ENCODE measurements at places on chromosomes 16 and 17.
A peak's percentile ranks its signal among the peaks of the same experiment; 100 is the strongest.

DNA sequence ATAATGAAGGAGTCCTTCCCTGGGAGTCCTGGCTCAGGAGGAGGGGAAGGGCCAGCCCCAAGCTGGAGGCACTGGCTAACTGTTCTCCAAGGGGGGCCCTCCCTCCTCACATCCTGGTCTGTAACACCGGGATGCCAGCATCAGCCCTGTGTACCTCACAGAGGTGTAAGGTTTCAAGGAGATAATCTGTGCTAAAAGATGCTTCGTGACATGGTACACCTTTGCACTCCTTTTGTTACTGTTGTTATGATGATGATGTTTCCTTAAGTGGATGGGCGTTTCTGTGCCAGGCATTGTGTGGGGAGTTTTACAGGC is 236.7 kb upstream of the TNRC6C start:
- DNase-seq = no peak

DNA sequence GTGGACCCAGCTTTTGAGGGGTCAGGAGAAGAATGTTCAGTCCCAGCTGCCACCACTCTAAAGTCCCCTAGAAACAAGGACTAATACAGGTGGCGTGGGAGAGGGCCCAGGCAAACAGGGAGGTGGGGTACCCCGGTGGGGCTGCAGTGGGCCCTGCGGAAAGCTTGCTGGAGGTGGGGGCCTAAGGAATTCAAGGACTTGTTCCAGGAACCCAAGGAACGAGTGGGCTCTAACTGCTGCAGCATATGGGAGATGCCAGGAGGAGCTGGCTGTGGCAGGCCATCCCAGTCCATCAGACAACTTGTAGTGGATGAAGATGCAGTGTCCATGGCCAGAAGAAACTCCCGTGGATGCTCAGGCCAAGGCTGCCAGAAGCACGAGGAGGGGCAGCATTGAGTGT is 10.6 kb downstream of the SNX20 start:
- DNase-seq = no peak

GRCh38 chr16:50282010-50282538 is 15.7 kb downstream of the ADCY7 start:
- peak; percentile 80 for DNase-seq

GRCh38 chr17:29073520-29073919 is 30.6 kb downstream of the PIPOX start:
- DNase-seq = no peak

- DNase-seq = no peak
Observed at GRCh38 chr16:77937473-77938149, 84.7 kb upstream of the CLEC3A start.

DNA sequence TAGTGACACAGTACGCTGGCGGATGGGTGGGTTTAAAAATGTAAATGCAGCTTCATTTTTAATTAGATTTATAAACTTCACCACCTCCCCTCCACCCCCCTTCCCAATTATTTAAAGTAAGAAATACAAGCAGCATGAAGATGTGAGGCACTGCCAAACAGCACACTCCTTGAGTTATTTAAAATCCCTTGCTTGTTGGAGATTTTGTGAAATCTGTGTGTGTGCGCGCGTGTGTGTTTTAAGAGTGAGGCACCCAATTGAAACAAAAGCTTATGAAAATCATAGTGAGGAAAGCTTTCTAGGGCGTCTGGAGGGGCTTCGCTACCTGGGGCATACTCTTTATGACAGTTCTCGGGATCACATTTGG is 219.6 kb upstream of the IRX3 start:
- DNase-seq = no peak

DNA sequence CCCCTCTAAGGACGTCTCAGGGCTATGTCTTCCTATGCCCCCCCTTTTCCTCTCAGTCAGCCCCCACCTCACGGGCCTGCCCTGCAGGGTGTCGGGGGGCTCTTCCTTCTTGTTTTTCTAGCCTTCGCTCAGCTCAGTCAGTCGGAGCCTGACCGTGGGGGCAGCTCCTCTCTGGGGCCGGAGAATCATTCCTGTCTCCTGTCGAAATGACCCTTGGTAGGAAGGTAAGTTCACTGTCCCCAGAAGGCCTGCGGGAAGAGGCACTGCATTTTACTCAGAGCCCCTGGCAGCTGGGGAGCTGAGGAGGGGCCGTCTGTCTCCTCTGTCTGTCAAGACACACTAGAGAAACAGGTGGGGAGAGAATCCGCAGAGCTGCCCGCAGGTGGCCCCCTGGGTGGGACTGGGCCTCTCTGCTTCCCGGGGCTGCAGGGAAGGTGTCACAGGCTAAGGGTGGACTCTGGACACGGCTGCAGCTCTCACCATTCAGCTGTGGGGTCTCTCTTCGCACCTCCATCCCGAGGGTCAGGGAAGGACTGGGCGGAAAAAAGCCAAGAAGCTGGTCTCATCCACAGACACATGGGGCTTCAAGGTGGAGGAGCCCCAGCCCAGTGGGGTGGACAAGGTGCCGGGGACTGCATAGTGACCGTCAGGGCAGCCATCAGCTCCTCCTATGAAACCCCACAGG is 112.8 kb upstream of the TNRC6C start:
- DNase-seq = no peak

GRCh38 chr17:19000531-19001325 is 3.8 kb downstream of the FAM83G start:
- no peak for DNase-seq

GRCh38 chr17:55228683-55229192 is 36.0 kb upstream of the HLF start:
- DNase-seq = no peak

- peak; percentile 54 for DNase-seq
Observed at GRCh38 chr17:79844869-79845600, 5.8 kb upstream of the CBX4 start.

GRCh38 chr16:19127205-19127604 is 13.4 kb downstream of the ITPRIPL2 start:
- DNase-seq = peak; percentile 75

DNA sequence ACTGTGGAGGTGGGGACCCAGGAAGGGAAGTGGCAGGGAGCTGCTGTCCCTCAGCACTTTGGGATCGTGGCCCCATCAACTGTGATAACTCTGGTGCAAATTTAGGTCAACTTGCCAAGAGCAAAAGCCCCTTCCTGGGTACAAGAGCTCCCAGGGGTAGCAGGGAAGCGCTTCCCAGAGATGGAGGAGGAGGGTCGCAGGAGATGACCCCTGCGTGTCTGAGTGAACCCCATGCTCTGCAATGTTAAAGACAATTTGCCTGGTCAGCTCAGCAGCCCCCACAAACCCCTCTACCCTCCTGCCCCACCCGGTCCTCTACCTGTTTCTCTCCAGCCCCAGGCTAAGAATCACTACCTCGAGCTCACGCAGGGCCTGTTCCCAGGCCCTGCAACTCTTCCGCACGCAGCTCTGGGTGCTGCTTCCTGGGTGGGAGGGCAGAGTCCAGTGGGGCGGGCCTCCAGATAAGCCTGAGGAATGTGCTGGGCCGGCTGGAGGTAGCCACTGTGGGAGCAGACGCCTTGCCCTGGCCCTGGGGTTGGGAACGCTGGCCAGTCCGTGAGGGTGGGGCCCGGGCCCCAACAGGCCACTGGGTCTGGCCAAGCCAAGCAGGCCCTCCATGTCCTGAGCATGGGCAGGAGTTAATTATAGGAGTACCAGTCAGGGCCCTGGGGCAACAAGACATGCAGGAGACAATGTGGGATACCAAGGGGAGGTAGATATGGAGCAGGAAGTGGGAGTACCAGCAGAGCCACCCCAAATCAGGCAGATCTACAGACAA is 6.1 kb downstream of the DOK4 start:
- DNase-seq = no peak

- DNase-seq = no peak
Observed at GRCh38 chr17:81921996-81922565, 4.1 kb upstream of the SIRT7 start.

DNA sequence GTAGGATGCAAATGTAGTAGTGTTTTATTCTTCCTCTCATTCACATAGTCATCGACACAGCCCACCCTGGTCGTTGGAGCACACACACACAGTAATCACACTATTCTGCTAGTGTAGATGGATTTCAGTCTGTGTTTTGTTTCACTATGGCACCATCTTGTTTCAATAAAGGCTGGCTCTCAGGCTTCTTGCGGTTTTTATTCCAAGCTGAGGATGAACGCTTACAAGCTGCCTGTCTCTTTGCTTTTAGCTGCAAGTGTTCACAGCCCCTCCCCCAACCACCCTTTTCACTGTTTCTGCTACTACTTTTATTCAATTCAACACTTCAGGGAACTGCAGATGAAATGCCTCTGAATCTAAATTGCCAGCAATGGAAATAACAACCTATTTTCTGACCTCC is 140.9 kb upstream of the PMFBP1 start:
- no peak for DNase-seq

DNA sequence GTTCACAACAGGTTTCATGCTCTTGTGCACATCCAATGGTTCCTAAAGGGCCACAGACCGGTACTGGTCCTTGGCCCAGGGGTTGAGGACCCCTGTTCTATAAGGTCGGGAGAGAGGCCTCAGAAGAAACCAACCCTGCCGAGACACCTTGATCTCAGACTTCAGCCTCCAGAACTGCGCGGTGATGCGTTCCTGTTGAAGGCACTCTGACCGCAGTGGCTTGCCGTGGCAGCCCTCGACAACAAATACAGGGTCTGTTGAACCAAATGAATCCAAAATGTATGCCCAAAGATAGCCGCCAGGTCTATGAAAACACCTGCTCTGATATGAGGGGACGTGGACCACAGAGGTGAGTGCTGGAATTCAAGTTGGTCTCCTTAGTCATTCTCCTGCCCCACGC is 389.8 kb downstream of the SEC14L1 start:
- DNase-seq = no peak

DNA sequence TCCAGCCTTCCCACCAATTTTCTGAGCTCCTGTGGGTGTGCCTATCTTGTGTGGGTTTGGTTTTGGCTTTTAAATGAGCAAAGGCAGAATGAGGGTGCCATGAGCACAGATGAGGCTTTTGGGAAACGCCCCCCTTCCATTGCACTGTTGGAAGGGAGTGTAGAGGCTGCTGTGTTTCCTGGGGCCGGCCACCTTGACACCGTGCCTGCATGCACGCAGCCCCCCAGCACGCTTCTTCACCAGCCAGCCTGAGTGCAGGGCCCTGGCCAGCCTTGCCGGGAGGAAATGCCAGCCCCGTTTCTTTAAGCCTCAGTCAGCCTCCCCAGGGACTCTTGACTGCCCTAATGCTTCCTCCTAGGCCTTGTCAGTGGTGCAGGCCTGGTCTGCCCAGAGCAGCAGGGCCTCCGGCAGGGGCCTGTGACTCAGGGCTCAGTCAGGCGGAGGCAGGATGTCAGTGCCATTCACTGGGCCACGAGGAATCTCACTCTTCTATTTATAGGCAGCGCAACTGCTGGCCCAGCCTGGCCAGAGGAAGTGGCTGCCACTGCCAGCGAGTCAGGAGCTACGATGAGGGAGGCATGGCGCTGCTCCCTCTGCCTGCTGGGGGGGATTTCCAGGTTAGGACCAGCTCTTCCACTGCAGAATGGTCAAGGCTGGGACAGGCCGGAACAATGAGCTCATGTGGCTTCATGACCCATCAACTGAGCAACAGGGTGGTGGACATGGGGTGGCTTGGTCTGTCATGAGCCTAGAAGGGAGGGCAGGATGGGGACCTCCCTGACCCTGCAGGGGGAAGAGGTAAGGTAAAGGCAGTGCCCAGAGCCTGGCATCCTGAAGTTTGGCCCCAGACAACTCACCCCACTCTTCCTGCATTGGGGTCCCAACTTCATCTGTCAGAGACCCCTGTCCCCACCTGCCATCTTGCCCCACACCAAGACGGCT is 205.2 kb downstream of the RAB11FIP4 start:
- DNase-seq = peak; percentile 35

DNA sequence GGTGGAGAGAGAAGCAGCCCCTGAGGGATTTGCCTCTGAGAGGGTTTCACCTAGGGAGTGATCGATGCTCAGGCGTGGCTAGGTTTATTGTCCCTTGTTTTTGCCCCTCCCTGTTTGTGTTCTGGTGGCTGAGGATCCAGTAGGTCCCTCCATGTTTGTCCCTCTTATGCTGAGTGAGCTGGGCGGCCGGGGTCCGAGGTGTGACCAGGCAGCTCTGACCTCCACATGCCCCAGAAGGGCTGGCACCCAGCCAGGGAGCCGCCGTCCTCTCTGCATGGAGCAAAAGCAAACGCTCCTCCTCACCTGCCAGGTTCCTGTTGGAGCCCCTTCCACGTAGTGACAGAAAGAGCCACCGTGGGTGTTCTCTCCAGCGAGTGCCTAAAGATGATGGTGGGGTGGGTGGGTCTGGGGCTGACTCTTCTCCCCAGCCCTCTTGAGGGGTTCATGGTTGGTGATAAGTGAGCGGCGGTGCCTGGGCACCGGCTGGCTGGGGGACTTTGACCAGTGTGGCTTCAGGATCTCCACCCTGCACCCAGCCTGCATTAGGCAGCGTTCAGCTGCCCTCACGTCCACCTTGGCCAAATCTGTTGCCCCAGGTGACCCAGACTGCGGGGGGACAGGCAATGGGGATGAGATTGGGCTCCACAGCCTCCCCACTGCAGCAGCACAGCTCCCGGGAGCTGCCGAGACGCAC is 14.1 kb upstream of the NUDT16L1 start:
- no peak for DNase-seq

DNA sequence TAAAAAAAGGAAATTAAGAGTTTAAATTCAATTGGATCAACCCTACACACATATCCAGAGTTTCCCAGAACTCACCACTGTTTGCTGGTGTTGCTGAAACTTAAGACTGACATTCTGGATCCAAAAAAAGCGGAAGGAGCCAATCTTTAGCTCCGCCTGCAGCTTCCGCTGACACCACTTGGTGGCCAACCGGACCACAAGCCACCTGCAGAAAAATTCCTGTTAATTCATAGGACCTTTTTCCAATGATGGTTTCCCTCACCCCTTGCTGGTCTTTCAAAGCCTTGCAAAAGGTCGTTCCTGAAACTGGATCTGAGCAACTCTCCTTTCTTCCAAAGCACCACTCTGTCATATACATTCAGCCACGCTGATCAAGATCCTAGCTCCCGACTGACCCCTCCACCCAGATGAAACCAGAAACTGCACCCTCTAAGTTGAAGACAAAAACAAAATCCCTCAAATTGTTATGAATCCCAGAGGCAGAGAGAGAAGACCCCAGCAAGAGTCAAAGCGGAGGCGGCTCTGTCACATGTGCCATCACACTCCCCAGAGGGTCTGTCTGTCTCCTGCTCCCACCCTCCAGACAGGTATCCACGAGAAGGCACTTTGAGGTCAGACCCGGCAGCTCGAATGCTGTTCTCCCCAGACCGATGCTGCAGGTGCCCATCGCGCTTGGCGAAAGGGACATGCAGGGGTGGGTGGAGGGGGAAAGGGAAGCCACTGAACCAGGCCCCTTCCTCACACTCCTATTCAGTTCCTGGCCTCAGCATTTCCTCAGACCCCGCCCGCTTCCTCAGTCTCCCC is 773 bp downstream of the BLTP2 start:
- DNase-seq = peak; percentile 57

GRCh38 chr16:28063591-28064061 is at the start of gene GSG1L:
TSS of gene GSG1L (minus strand) at chr16:28063714. CDS start at chr16:28063424, 290 bp downstream.
- no peak for DNase-seq

GRCh38 chr16:23842137-23842600 is 6.4 kb downstream of the PRKCB start:
- DNase-seq = peak; percentile 91

Data from activated CD4-positive, alpha-beta T cell treated with anti-CD3 and anti-CD28 coated beads, Interleukin-2, Interleukin-6, amounts not matched to agents 100 ng/mL and 50 ng/mL, durations not matched to agents 16 hours and 8 hours (primary cell).